ENCODE measurements at places on chromosomes 5 and 9. TPM values are rescaled to one million over a fixed set of nuclear protein-coding genes. Genes with fewer than 3 reads are reported as not detected.

CCNO gene
- not detected for polyA plus RNA-seq

HRCT1 gene
- polyA plus RNA-seq = 1.0 TPM

FSD1L gene
- 18.4 TPM for polyA plus RNA-seq

FGF18 gene
- 18.8 TPM for polyA plus RNA-seq

SLC46A2 gene
- polyA plus RNA-seq = not detected

FBN2 gene
- polyA plus RNA-seq = 88.5 TPM

HTR4 gene
- not detected for polyA plus RNA-seq

DNA sequence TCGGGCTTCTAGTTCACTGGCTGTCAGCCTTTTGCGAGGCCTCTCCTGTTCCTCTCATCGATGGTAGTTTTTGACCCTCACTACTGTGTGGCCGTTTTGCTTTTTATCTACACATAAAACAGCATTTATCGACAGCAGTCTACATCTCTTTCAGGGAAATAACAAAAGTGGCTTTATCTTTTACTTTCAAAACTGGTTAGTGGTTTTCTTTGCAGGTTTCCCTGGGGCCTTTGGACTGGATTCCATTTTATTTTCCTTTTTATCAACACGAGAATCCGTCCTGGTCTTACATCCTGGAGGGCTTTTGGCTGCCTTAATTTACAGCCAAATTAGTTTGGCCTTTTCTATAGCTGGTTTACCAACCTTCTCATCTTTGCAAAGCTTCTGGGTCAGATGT, 793 bp upstream of the PKD2L2 start:
- no peak for DNase-seq

- no peak for DNase-seq
Measured at GRCh38 chr5:28726815-28727214, 1688.4 kb upstream of the CDH9 start.

GRCh38 chr5:2415678-2416077, 335.8 kb downstream of the IRX2 start:
- no peak for DNase-seq

DNA sequence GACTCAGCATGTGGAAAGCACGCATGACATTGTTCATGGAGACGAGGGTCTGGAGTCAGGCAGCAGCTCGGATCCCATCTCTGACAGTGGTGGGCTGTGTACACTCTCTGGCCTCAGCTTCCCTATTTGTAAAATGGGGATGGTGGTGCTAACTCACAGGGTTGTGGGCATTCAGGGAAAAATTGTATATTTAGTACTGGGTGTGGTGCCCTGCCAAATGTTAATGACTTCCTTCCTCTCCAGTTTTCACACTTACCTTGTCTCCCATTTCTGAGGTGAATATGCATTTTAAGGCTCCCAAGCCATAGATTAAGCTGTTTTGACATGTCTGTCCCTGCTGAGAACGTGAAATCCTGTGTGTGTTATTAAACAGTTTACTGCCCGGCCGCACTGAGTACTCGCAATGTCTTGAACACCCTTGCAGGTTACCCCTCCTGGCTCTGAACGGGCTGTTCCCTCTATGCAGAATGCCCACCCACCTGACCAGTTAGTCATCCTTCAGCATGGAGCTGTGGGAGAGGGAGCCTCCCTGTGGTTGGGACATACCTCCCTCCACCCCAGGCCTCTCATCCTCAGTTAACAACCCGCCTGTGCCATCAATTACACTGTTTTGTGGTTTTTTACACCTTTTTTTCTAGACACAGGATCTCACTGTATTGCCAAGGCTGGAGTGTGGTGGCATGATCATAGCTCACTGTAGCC, 25.8 kb downstream of the TJP2 start:
- no peak for DNase-seq

DNA sequence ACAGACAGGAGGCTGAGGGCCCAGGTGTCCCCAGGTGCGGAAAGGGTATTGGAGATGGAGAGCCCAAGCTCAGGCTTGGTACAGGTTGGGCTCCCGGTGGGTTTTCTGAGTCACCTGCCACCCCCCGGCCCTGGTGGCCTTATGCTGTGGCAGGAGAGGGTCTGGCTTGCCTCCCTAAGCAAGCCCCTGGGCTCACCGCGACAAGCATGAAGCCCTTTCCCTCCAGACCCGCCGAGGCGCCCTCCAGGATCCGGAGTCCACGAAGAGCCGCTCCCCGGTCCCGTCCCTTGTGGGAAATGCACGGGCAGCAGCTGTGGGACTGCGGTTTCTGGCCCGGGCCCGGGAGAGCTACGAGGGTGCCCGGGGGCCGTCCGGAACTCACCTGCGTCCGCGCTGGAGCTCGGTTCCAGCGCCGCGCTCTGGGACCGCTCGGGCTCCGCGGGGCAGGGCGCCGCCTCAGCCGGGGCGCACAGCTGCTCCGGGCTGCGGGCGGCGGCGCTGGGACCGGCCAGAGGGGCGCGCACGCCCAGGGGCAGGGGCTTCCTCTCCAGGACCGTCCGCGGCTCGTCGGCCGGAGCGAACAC, 757 bp downstream of the SAPCD2 start:
- DNase-seq = no peak

DNA sequence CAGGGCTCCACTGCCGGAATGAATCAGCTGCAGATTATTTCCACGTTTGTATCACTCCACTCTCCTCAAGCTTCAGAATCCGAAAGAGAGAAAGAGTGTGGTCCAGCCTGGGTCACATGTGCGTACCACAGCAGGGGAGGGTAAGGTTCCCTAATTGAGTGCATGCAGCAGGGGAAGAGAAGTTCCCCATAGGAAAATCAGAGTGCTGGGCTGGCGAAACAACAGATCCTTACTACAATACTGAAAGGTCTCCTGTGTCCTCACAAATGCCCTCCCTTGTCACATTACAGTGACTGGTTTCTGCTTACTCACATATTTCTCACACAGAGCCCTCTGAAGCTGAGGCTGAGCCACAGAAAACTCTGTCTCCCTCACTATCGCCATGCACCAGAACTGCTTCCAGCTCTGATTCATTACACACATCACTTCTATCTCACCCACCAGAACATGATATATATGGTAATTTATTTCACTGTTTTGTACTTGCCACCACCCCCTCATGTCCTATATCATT, 532.2 kb upstream of the TUSC1 start:
- DNase-seq = no peak

GRCh38 chr9:116639251-116639741, 47.8 kb upstream of the TRIM32 start:
- DNase-seq = no peak

DNA sequence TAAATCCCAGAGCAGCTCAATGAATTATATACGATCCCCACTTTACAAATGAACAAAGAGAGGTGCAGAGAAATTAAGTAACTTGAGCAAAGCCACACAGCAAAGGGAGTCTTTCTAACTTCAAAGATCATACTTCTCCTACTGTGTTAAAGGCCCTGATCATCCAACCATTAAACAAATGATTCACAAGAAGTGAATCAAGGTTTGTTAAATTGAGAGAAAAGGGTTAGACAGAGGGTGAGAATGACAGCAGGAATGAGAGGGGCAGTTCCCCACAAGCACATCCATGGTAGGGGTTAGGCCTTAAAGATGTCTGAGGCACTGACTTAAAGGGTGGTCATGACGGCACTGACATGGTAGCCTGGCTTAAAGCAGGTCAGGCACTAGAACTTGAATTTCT, 10.7 kb downstream of the IDNK start:
- DNase-seq = no peak

DNA sequence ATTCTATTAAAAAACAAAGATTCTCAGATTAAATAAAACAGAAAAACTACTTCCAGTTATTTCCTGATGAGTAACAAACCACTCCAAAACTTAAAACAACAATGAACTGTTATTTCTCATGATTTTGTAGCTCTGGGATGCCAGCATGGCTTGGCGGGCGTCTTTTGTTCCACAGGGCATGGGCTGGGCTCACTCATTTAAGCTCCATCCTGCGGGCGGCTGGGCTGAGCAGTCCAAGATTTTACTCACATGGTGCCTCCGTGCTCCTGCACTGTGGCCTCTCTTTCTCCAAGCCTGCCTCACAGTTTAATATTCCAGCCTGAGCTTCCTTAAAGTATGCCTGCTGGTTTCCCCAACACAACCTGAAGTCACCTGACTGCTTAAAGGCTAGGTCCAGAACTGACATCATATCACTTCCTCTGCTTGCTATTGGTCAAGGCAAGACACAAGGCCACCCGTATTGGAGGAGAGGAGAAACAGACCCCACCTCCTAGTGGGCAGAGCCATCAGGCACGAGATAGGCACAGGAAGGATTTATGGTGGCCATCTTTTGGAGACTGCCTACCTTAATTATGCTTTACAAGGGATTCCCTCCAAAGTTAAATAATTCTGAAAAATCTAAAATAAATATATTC, 41.6 kb upstream of the ZBTB43 start:
- DNase-seq = no peak

DNA sequence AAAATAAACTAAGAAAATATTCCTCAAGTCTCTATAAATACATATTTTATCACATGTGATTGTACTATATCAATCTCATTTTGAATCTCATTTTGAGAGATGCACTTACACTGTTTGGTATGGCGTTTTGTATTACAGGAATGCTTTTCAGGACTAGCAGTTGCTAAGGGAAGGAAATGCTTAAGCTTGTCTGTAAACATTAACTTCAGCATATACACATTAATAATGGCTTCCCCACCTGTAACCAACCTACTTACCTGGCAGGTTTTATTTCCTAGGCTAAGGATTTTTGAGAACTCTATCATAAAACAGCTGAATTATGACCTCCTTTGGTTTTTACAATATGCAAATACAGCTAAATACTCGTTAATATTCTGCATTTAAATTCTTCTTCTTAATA, 141.0 kb upstream of the GRHPR start:
- no peak for DNase-seq

DNA sequence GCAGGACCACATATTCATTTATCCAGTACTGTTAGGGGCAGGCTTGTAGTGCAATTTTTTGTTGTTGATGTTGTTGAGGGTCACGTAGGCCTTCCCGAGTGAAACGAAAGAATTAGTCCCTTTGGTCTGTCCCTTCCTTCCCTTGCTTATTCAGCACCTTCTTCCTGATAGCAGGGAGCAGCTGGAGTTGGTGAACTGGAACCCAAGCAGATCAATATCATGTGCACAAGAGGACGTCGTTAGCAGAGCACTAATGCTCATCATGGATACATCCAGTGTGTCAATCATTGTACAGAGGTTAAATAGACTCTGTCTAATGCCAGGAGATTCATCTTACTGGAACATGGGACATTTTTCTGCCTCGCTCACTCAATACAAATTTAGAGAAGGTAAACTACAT, 33.0 kb upstream of the MAP1B start:
- DNase-seq = no peak

GRCh38 chr5:39102684-39103155, 28.5 kb upstream of the RICTOR start:
- DNase-seq = no peak

DNA sequence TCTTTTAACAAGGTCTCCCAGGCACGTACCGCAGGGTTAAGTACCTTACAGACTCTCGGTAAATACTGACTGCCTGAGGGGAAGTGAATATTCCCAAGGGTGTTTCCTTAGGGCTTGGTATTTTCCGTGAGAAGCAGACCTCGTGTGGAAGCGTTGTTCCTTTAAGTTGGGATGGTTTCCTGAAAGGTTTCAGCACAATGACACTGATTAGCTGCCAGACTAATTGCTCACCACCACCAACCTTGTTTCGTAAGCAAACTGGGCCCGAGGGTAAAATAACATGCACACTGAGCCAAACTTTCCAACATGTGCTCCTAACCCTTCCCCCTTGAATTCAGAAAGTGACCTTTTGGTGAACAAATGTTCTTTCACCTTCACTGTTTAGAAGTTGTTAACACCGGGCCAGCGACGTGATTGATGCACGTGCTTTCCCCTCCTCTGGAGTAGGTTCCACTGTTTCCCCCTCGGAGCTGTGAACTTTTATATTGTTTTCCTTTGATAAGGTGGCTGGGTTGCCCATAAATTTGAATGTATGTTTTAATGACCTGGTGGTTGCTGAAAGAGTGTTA, 128.1 kb upstream of the RPS23 start:
- no peak for DNase-seq

DNA sequence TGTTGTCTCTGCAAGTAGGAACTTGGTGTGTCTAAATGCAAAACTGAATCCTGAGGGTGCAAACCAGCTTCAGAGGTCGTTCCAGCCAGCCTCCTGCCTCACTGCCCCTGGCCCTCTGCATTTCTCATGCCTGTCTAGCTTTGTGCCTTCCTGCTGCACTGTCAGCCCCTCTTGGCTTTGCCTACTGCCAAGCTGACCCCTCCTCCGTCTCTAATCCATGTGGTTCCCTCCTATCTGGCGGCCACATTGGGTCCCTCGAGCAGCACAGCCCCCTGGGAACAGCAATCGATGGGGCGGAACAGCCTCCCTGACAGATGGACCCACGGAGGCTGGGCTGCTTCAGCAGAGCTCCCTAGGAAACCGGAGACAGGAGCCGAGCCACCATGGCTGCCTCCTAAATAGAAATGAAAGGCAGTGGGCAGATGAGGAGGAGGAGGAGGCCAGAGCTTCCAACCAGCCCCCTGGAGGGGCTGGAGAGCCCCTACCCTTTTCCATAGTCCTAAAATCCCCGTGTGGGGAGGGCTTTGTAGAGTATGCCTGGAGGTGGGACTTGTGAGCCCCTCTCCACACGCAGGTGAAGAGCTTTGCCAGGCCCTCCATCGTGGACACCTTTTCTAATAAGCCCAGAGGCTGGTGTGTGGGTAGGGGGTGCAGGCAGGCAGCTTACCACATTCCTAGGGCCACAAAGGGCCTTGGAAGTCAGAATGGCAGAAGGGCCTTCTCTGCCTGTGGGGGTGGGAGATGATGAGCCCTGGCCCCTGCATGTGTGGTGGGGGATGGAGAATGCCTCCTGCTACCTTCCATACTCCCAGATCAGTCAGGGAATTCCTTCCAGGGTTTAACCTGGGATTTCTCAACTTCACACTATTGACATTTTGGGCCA, 9.2 kb upstream of the CXXC5 start:
- no peak for DNase-seq

DNA sequence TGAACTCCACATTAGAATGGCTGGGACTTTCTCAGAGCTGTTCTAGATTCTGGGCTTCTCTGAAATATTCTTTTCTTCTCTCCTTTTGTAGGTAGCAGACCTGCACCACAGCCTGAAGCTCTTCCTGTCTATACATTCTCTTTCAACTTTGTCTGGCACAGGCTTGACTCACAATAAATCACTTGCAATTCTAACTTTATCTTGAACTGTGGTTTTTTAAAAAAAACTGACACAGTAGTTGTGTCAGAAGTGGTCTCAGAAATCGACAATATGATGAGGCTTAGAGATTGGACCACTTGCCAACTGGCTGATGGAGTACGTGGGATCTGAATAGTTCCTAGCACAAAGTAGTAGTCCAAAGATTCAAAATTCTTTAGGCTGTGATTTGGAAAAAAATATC, 24.1 kb upstream of the CDH9 start:
- no peak for DNase-seq

DNA sequence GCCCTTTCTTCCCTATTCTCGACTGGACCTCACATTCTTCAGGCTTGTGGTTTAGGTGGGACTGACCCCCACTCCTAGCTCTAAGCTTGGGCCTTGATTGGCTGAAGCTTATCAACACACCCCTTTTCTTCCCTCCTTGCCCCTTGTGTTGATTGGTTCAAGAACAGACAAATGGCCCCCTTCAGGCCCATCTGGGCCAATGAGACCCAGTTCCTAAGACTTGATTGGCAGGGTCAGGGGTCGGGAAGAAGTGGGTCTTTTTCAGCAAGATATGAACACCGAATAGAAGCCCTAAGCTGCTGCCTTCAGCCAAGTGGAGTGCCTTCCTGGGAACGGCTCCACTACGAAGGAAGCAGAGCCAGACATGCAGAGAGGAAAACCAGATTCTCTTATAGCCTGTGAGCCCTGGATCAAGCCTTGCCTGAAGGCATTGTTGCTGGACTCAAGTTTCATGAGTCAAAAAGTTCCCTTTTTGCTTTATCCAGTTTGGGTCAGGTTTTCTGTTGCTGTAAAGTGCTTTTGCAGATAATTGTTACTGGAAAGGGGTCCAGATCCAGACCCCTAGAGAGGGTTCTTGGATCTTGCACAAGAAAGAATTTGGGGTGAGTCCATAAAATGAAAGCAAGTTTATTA, 22.4 kb upstream of the NCS1 start:
- no peak for DNase-seq
